Naive thymus-derived CD8-positive, alpha-beta T cell (primary cell): ENCODE measurements at places on chromosomes 2 and 18. TPM values are rescaled to one million over a fixed set of nuclear protein-coding genes. Genes with fewer than 3 reads are reported as not detected.

GRCh38 chr18:11757084-11757590 lies 68.1 kb downstream of the GNAL start:
- DNase-seq, result no peak

- DNase-seq, result no peak
Measured at GRCh38 chr2:226410247-226410835, 389.3 kb downstream of the IRS1 start.

- DNase-seq, result no peak
Measured at GRCh38 chr18:9280849-9281248, 53.7 kb upstream of the TWSG1 start.

GRCh38 chr2:190069936-190070696 lies 7.6 kb upstream of the MSTN start:
- peak; percentile 22 for DNase-seq

GRCh38 chr18:61606759-61607158 lies 273.5 kb downstream of the CDH20 start:
- DNase-seq, result no peak

DNA sequence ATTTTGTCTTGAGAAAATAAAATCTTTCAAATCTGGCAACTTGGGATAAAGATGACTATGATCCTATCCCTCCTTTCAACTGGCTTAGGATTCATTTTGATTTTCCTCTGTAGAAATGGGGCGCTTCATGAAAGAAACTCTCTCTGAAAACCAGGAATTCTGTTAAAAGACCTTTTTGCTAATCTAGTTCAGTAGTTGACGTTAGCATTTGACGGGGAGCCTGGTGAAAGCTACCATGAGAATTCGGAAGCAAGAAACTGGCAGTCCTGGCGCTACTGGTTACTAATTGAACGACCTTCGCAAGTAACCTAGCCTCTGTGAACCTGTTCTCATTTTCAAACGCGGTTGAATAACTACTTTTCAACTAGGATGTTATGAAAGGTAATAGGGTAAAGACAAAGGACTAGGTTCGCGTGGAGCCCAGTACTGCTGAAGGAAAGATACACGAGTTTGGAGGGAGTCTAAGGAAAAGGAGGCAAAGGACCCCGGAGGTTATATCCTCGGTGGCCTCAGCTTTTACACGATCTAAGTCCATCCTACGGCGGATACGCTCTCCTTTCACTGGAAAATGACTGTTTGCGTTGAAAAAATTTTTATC lies 604 bp upstream of the STK11IP start:
- no peak for DNase-seq

DNA sequence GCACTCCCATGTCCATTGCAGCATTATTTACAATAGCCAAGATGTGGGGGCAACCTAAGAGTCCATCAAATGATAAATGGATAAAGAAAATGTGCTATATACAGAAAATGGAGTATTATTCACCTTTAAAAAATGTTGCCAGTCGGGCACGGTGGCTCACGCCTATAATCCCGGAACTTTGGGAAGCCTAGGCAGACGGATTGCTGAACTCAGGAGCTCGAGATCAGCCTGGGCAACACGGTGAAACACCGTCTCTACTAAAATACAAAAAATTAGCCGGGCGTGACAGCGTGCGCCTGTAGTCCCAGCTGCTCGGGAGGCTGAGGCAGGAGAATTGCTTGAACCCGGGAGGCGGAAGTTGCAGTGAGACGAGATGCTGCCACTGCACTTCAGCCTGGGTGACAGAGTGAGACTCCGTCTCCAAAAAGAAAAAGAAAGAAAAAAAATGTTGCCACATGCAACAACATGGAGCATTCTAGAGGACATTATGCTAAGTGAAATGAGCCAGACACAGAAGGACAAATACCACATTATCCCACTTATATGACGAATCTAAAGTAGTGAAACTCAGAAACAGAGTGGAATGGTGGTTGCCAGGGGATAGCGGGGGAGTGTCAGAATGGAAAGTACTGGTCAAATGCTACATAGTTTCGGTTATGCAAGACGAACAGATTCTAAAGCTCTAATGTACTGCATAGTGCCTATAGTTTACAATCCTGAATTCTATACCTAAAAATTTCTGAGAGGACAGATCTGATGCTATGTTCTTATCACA lies 1385.6 kb upstream of the TMEFF2 start:
- DNase-seq, result no peak

DNA sequence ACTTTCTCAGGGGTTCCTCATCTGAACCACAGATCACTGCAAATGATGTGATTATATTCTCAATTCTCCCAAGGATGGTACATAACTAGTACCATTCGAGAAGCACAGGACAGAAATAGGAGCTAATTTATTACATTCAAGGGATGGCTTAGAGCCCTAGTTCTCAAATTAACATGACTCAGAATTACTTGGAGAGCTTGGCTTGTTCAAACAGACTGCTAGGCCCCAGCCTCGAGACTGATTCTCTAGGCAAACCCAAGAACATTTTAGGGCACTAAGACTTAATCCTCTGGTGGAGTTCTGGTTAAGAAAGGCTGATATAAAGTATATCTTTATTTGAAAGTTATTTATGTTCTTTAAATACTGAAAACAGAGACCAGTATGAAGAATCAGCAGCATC lies 35.8 kb downstream of the HIBCH start:
- DNase-seq, result no peak

- DNase-seq, result no peak
Measured at GRCh38 chr2:23541503-23542229, 156.7 kb downstream of the KLHL29 start.

The PRKAG3 gene
- not detected for polyA plus RNA-seq

DNA sequence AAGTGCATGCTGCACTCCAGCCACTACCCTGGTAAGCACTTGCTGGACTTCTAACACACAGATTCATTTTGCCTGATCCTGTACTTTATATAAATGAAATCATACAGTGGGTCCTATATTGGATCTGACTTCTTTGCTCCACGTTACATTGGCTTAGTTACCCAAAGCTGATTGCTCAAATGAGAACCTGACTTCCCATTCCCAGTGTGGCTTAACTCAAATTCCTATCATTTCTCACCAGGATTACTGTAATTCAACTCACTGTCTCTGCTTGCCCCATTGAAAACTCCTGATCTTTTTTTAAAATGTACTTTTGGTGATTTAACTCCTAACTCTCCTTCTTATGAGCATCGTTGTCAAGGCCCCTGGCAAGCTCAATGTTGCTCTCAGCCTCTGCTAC lies 1.4 kb downstream of the RSAD2 start:
- no peak for DNase-seq

The EVA1A gene
- polyA plus RNA-seq, result 1.1 TPM

The IL18RAP gene
- polyA plus RNA-seq, result 0.14 TPM

DNA sequence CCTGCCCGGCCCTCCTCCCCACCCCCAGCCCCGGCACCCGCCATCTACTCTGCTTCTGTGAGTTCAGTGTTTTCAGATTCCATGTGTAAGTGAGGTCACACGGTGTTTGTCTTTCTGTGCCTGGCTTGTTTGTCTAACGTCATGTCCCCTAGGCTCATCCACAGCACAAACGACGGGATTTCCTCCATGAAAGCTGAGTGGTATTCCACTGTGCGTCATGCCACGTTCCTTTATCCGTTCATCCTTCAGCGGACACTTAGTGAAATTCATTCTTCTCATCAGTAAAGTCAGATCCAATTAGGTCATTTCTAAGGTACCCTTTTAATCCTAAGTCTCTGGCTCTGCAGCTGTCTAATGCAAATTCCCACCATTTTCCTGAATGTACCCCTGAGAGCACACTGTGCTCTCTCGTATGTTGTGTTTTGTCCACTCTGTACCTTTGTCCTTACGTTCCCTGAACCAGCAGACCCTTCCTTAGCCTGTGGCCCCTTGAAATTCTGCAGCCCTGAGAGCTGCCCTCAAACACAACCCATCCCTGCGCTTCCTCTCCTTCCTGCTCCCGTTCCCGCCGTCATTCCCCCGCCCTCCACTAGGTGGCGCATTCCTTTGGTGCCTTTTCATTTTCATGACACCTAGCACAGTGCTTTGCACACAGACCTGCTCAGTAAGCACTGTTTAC lies 44.1 kb downstream of the TRAPPC12 start:
- DNase-seq, result peak; percentile 65

- DNase-seq, result no peak
Measured at GRCh38 chr2:21250673-21251072, 126.9 kb downstream of the TDRD15 start.

The HMSD gene
- not detected for polyA plus RNA-seq

The CD8A gene
- polyA plus RNA-seq, result 885 TPM

The CYP20A1 gene
- 22.7 TPM for polyA plus RNA-seq

DNA sequence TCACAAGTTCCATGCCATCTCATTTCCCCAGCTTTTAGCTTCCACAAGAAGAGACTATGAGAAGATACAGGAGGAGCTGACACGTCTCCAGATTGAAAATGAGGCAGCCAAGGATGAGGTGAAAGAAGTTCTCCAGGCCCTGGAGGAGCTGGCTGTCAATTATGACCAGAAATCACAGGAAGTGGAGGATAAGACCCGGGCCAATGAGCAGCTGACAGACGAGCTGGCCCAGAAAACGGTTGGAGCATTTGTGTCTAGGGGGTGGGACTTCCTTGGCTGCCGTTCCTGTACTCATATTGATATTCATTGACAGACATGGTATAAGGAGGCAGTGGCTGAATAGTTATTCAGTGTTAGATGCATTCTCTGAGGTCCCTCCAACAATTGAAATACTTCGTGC lies 57.2 kb upstream of the LYPD6B start:
- DNase-seq, result no peak

The RFTN2 gene
- polyA plus RNA-seq, result not detected

- no peak for DNase-seq
Measured at GRCh38 chr2:221392228-221392881, 179.7 kb downstream of the EPHA4 start.

- DNase-seq, result no peak
Measured at GRCh38 chr2:49367003-49367402, 212.7 kb upstream of the FSHR start.

The PRSS56 gene
- polyA plus RNA-seq, result not detected

The MYO7B gene
- 0.21 TPM for polyA plus RNA-seq

DNA sequence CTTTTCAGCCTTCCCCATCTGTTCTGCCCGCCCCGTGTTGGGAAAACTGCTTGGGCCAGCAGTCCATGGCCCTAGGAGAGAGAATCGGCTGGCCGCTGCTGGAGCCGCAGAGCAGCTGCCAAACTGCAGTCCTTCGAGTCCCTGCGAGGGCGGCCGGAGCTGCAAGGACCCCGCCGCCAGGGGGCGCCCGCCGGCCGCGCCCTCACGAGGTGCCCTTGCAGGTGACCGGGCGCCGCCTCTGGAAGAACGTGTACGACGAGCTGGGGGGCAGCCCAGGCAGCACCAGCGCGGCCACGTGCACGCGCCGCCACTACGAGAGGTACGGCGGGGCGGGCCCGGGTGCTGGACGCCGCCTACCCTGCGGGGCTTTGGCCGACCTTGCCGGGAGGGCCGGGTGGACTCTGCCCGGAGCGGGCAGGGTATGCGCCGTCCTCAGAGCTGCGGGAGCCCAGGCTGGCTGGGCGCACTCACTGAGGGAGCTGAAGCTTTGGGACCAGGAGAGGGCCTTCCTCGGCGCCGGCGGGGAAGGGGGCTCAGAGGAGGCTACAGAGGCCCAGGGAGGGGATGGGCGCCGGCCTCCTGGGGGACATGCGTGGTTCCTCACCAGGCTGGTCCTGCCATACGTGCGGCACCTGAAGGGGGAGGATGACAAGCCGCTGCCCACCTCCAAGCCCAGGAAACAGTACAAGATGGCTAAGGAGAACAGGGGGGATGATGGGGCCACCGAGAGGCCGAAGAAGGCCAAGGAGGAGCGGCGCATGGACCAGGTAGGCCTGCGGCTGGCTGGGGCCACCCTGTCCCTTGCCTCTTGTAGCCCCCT lies 13.6 kb downstream of the ARID5A start:
- no peak for DNase-seq

The CCBE1 gene
- 0.36 TPM for polyA plus RNA-seq

The CYP27A1 gene
- 0.53 TPM for polyA plus RNA-seq

- DNase-seq, result no peak
Measured at GRCh38 chr2:9230881-9231280, 24.3 kb downstream of the ASAP2 start.

The RIT2 gene
- polyA plus RNA-seq, result not detected

The RGPD3 gene
- 0.17 TPM for polyA plus RNA-seq

GRCh38 chr2:160207804-160208654 lies 8.0 kb upstream of the ITGB6 start:
- DNase-seq, result no peak

GRCh38 chr2:69716555-69717120 lies 25.3 kb upstream of the ANXA4 start:
- no peak for DNase-seq

The TBC1D8 gene
- 0.66 TPM for polyA plus RNA-seq

The PFN4 gene
- not detected for polyA plus RNA-seq

- no peak for DNase-seq
Measured at GRCh38 chr2:96758987-96759386, 1.7 kb upstream of the CNNM4 start.

DNA sequence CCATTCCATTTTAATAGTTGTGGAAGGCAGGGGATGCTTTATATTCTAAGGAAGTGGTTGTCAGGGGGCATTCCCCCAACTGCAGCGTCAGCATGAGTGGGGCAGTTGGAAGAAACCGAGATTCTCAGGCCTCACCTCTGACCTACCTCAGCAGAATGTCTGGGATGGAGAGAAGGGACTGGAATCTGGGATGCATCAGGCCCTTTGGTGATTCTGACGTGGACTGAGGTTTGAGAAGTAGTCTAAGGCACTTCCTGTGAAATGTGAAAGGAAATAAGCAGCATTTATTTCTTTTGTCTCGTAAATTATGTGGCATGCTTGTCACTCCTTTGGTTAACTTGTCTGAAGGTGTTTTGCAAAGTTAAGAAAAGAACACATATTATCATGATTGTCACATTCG lies 540.7 kb upstream of the NETO1 start:
- DNase-seq, result no peak

The TRIB2 gene
- 27.4 TPM for polyA plus RNA-seq

DNA sequence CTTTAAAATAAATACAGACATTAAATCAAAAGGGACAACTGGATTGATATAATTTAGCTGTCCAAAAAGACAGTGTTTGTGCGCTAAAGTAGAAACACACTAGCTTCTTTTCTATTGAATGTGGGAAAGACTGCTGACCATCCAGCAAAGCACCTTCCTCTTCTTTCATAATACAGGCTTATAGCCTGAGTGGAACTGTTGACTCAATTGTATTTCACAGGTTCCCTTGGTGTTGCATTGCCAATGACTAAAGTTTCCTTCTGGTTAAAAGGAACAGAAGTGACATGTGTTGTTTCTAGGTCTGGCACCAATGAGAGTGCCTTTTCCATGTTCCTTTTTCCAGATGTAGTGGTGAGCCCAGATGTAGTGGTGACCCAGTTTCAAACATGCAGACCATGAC lies 412.3 kb downstream of the RNF144A start:
- no peak for DNase-seq

DNA sequence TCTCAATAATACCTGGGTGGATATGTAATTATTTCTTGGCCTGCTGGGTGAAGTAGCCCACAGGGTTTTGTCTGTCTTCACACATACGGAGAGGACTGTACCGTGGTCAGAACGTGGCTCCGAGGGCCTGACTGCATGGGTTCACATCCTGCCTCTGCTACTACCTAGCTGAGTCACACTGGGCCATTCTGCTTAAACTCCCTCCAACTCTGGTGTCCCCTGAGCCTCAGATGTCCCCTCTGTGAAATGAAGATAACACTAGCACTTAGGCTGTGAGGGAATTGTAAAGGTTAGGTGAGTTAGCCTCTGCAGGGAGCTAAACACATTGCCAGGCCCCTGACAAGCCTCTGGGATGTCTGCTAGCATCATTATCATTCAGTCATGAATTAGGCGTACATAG lies 120.1 kb upstream of the NABP1 start:
- no peak for DNase-seq

The DCDC2C gene
- not detected for polyA plus RNA-seq

- no peak for DNase-seq
Measured at GRCh38 chr2:134625311-134625710, 93.5 kb downstream of the TMEM163 start.
